Vagina (tissue), 2 donors: ENCODE measurements at places on chromosomes 6 and 20.

- peak; percentile 100 for DNase-seq
Observed at GRCh38 chr6:33391278-33391921, at the start of gene KIFC1. Gene KIFC1, plus strand, starts transcription at chr6:33391823. Its CDS starts 163 bp downstream, at chr6:33391986.

- no peak for DNase-seq
Observed at GRCh38 chr20:54029176-54029575, 41.2 kb downstream of the BCAS1 start.

- no peak for DNase-seq
Observed at GRCh38 chr6:118123503-118124037, 216.5 kb downstream of the SLC35F1 start.

DNA sequence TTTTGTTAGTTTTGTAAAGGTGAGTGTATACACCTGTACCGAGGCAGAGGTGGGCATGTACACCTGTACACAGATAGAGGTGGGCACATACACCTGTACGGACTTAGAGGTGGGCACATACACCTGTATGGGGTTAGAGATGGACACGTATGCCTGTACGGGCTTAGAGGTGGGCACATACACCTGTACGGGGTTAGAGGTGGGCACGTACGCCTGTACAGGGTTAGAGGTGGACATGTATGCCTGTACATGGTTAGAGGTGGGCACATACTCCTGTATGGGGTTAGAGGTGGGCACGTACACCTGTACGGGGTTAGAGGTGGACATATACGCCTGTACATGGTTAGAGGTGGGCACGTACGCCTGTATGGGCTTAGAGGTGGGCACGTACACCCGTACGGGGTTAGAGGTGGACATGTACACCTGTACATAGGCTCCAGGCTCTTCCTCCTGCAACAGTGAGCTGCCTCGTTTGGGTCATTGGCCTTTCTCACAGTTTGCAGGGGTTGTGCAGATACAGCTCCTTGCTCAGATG lies 63.7 kb downstream of the PHACTR3 start:
- DNase-seq = no peak

DNA sequence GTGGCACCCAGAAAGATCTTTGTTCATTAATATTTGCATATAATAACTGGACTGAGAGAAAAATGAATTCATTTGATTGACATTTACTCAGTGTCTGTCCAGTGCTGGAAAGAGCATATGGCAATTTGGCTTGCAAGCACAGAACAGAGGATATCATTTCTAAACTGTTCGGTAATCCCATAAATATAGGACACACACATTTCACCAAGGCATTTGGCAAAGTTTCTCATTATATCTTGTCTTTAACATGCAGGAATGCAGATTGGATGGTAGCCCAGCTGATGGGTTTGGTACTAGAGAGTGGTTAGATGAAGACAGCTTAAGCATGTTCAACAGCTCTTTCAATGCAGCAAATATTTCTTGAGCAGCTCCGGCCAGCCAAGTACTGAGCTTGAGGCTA lies 259.2 kb downstream of the PRKN start:
- DNase-seq = no peak

- DNase-seq = no peak
Observed at GRCh38 chr6:138509371-138509770, 10.1 kb upstream of the NHSL1 start.

DNA sequence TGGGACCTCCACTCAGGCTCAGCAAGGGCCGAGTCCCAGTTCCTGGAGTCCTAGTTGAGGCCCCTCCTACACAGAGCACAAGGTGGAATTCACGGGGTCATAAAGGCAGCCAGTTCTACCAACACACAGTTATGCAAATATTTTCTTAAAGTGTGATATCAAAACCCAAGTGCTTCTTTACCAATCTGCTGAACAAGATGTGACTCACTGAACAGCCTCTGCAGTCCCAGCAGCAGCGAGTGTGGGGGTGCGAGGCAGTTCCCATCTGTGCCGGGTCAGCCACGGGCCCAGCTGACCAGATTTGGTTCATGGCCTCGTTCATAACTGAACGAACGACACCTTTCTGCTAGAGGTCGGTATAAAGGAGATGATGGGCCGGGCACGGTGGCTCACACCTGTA lies 4.5 kb upstream of the TCEA2 start:
- DNase-seq = no peak

- DNase-seq = no peak
Observed at GRCh38 chr20:57265336-57265996, 975 bp downstream of the BMP7 start.

DNA sequence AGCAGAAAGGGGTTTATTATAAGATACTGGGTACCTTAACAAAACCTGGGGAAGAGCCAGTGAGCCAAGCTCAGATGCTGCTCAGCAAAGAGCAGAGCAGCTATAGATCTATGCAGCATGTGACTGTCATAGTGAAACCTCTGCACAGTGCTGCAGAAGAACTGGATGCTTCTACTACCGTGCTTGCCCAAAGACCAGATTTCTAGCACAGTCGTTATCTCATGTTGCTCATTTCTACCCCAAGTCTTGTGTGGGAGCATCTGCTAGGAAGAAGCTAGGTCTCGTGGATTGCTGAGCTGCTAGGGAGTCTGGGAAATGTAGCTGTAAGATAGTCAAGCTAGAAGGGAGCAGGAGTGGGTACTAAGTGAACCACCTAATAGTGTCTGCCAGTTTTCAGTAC lies 31.7 kb upstream of the GNRH2 start:
- no peak for DNase-seq

DNA sequence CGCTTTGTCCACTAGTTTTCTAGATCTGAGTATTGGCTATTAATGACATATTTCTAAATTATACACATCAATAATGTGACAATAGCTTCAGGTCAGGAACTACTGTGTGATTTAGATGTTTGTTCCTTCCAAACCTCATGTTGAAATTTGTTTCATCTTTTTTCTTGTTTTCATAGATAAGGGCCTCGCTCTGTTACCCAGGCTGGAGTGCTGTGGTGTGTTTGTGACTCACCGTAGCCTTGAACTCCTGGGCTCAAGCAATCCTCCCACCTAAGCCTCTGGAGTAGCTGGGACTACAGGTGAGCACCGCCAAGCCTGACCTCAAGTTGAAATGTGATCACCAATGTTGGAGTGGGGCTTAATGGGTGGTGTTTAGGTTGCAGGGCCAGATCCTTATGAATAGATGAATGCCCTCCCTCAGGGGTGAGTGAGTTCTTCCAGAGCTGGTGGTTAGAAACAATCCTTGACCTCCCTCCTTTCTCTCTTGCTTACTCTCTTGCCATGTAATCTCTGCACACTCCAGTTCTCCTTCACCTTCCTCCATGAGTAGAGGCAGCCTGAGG lies 5.9 kb upstream of the NQO2 start:
- DNase-seq = no peak

GRCh38 chr6:169972101-169972651 lies 220.8 kb downstream of the ERMARD start:
- no peak for DNase-seq

DNA sequence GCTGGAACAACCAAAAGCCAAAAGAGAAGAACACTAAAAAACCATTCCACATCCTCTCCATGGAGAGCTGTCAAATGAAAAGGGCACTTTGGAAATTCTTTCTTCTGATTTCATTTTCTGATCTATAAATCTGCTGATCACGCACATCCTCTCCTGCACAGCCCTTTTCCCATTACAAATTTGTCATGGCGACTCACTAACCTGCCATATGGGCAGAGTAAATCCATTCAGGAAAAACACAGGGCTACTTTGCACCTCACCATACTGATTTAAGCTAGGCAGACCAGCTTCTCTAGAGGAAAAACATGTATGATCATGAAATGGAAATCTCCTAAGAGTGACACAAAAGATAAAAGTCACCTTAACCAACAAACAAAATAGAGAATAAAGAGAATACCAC lies 26.0 kb downstream of the TOMM6 start:
- DNase-seq = no peak

GRCh38 chr20:58715391-58715800 lies 22.8 kb downstream of the NPEPL1 start:
- DNase-seq = no peak

DNA sequence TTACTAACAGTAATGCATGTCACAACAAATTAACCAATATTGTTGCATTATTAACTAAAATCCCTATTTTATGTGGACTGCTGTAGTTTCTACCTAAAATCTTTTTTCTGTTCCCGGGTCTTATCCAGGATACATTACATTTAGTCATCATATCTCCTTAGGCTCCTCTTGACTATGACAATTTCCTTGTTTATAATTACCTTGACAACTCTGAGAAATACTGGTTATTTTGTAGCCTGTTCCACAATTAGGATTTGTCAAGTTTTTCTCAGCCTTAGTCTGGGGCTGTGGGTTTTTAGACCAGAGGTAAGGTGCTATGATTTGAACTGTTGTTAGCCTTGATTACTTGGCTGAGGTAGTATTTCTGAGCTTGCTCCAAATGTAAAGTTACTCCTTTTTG lies 3.7 kb downstream of the FBXO5 start:
- DNase-seq = no peak

DNA sequence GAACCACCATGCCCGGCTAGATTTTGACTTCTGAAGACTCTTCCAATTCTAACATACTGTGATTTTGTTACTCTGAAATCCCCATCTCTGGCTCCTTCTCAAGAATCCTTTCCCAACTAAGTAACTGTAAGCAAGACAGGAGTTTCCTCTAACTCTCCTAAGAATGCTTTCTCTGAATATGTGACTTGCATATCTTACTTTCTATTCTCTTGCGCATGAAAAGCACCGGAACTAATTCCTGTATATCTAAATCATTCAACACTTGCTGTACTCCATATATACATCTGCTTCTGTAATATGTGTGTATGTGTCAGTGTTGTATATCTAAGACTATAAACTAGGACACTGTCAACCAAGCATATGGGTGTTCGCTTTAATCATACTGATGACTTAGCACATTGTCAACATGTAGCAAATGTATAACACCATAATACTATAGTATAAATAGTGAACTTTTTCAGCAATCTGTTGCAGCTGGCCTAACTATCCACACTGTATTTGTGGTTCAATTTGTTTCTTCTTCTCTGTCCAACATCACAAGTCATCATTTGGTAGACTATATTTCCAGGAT lies 108.1 kb upstream of the PRDM1 start:
- no peak for DNase-seq

DNA sequence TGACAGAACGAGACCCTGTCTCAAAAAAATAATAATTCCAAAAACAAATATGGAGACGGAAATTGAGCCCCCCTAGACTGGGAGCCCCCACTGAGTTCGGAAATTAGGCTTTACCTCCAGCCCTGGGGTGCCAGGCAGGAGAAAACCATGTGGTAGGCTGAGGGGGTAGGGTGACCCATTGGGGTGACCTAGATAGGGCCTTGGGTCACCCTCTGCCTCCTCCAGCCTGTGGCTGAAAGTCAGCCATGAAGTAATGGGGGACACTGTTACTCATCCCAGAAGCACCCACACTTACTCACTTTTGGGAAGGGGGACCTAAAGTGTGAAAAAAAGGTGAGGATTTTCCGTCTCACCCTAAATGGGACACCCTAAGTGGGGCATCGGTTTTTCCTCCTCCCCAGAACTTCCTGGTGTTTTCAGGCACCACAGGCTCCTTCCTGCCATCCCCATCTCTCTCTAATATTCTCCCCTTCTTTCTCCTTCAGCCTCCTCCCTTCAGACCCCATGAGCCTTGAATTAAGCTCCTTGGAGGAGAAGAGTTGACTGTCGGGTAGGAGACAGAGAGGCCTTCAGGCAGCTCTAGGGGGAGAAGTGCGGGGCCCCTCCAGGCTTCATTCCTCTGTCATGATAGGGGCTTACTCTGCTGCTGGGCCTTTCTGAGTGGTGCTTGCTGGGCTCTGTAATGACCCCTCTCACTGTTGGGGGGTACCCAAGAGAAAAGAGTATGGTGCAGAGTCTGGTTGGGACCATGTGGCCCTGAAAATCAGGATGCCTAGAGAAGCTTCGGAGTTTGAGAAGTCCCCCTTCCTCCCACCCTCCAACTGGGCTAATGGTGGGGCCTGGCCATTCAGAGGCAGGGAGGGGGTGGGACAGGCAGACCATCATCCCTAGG lies 2.4 kb downstream of the LTB start:
- no peak for DNase-seq
